ENCODE measurements at places on chromosomes 11 and 22.

DNA sequence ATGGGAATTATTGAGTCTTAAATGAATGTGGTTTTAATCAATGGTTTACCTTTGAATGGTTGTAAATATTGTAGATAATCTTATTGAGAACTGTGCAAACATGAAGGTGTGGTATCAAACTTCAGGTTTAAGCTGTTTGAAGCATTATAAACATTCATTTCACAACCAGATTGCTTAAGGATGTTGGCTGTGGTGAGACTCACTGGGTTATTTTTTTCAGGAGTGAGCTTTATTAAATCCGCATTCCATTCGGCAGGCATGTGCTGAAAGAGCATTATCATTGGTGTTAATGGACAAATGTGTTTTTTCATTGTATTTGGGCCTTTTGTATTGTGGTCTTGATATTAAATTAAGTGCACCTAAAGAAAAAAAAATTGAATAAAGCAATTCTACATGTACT is 9.7 kb downstream of the MMP3 start:
- no peak for DNase-seq

GRCh38 chr11:34536056-34536455 is 22.5 kb upstream of the ELF5 start:
- no peak for DNase-seq

DNA sequence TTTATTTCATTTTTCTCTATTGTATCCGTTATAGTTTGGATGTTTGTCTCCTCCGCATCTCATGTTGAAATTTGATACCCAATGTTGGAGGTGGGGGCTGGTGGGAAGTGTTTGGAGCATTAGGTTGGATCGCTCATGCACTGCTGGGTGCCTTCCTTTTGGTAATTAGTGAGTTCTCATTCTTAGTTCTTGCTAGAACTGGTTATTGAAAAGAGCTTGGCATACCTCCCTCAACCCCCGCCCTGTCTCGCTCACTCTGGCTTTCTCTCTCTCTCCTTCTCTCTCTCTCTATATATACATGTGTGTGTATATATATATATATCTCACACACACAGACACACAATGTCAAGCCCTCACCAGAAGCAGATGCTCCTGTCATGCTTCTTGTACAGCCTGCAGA is 978.7 kb downstream of the DLG2 start:
- DNase-seq = no peak

- DNase-seq = no peak
Observed at GRCh38 chr11:32006799-32007388, 84.0 kb upstream of the RCN1 start.

GRCh38 chr11:128779036-128779435 is 85.2 kb downstream of the FLI1 start:
- no peak for DNase-seq

Data from thoracic aorta (tissue), 2 donors.